ENCODE measurements at places on chromosomes 3 and 15.

DNA sequence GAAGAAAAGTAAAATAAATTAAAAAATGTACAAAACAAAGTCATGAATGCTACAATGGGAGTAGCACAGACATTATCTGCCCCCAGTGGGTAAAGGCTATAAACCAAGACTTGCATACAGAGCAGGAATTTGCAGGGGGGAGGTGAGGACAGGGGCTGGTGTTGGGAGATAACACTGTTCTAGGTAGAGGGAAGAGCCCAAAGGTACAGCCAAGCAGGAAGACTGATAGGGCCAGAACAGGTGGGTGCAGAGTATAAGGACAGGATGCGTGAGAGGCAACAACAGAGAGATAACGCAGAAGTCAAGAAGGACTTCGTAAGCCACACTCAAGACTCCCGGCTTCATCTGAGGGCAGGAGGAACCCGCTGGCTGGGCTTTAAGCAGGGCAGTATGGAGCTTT lies 146.5 kb downstream of the CTNNB1 start:
- DNase-seq: no peak

GRCh38 chr15:76978522-76979330 lies 16.2 kb upstream of the PSTPIP1 start:
- DNase-seq: no peak

DNA sequence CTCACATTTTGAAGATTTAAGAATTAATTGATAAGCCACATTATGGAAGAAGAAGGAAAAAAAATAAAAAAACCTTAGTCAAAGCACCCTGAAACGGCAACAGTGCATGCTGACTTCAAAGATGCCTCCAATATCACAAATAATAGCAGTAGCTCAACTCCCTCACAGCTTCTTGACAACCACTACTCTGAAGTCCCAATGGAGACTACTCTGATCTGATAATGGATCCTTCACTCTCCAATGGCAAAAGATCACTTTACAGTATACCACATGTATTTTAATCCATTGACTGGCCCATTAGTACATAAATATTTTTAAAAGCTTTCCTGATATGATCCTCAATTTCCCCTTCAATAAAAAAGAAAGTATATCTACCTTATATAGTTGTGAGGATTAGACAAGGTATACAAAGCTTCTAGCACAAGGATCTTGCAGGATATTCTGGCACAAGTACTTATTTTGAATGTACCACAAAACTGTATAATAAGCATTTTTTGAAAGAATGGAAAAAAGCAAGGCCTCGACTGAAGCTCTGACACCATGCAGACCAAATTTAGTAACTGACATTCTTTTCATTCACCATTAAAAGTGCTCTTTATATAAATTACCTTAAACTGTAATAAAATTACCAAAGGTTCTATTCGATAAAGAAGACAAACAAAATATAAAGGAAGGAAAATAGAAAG lies 91.9 kb downstream of the PEAK1 start:
- no peak for DNase-seq

GRCh38 chr3:72580900-72581299 lies 267.3 kb downstream of the SHQ1 start:
- DNase-seq: no peak

DNA sequence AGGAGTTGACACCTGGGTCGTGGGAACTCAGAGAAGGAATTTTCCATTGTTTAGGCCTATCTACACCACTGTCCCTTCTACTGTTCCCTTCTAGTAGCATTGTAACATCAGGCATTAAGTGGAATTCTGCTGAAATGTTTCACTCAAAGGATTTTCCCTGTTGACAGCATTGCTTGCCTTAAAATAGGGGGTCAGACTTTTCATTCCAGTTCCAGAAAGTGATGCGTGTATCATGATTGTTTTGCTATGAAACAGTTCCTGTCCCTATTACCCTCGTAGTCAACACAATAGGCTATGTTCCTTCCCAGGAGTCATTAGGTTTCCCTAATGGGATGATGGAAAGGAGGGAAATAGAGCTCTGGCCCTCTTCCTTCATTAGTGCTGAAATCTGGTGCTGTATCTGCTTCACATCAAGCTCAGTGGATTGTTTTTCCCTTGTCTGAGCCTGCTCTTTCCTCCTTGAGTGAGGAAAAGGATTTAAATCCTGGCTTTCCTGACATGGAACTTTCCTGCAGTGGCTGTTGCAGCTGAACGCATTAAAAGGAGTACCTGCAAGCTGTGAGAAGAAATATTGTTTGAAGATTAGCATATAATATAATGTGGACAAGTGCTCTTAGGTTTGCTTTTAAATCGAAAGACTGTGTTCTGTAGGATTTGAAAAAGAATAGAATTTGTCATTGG lies 195.9 kb downstream of the KLHL25 start:
- peak; percentile 25 for DNase-seq

- DNase-seq: peak; percentile 92
Observed at GRCh38 chr3:171936191-171936841, 93.2 kb downstream of the TMEM212 start.

DNA sequence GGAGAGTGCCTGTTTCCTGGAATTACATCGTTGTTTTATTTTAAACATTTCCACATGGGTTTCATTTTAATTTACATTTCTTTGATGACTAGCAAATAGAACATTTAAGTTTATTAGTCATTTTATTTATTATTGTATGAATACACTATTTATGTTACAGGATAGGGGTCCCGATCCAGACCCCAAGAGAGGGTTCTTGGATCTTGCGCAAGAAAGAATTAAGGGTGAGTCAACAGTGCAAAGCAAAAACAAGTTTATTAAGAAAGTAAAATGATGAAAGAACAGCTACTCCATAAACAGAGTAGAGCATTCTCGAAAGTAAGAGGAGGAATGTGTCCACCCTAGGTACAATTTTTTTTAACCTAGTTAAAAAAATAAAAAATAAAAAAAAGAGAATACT lies 539.5 kb downstream of the NAALADL2 start:
- no peak for DNase-seq

GRCh38 chr3:146071632-146072031 lies 89.4 kb downstream of the PLOD2 start:
- DNase-seq: no peak

DNA sequence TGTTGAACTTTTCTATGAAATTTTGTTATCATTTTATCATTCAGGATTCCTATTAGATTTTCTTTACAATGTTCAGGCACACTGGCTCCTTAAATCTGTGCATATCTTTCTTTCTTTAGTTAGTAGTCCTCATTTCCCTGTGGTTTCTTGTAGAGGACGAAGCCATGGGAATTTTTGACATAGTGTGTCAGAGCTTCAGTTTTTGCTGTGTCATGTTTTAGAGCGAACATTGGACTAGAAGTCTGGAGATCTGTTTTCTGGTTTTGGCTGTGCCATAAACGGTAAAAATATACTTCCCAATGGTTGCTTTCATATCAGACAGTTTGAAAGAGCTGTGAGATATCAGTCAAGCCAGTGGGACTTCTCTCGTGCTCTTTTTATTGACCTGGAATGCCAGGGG lies 105.2 kb downstream of the CHCHD4 start:
- DNase-seq: no peak

GRCh38 chr15:49696433-49696832 lies 75.6 kb downstream of the DTWD1 start:
- DNase-seq: no peak

- no peak for DNase-seq
Observed at GRCh38 chr3:963755-964154, 129.1 kb upstream of the CNTN6 start.

All from cardiac muscle cell (in vitro differentiated cells and primary cell).